ENCODE measurements at places on chromosomes 2 and 18.

DNA sequence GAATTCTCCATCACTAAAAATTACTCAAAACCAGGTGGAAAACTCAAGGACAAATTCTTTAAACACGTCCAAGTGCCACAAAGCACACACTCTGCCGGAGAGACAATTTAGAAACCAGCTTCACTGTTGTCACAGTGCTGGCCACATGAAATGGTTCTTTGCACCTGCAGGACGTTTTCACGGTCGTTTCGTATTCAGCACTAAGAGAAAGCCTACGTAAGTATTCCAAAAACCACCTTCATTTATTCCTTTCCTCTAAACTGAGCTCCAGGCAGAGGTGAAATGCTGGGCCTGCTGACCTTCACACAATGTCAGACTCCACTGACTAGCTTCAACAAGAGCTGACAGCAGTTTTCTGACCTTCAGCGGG lies 680 bp downstream of the ATP5F1A start:
- no peak for DNase-seq

DNA sequence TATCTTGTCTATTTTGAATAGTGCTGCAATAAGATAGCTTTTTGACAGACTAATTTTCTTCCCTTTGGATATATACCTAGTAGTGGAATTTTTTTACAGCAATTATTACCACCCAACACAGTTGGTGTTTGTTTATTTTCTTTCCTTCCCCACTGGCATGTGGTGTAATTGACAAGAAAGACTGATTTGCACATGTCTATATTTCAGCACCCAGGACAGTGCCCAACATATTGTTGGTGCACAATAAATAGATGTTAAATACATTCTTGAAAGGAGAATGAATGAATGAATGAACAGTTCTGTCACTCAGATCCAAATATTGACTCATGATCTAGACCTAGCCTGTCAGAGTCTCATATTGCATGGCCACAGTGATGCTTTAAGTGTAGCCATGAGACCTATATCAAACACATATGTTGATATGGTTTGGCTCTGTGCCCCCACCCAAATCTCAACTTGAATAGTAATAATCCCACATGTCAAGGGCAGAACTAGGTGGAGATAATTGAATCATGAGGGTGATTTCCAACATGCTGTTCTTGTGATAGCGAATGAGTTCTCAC lies 538.2 kb downstream of the NYAP2 start:
- no peak for DNase-seq

- DNase-seq, result no peak
Observed at GRCh38 chr18:57627488-57627887, 5.9 kb upstream of the NARS1 start.

DNA sequence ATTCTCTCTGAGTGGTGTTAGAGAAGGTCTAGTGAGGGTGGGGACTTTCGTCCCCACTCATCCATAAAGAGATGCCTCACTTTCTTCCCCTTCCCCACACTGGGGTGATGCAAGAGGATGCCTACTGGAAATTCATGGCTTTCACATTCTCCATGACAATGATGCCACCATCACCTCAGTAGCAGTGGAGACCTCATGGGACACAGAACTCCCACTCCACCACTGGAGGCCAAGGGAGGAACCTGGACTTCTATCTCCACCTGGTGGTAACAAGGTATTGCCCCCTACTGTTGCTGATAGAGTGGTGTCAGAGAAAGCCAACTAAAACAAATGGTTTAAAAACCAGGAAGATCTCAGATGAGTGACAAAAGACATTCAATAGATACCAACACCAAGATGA lies 110.9 kb downstream of the INHBB start:
- no peak for DNase-seq

DNA sequence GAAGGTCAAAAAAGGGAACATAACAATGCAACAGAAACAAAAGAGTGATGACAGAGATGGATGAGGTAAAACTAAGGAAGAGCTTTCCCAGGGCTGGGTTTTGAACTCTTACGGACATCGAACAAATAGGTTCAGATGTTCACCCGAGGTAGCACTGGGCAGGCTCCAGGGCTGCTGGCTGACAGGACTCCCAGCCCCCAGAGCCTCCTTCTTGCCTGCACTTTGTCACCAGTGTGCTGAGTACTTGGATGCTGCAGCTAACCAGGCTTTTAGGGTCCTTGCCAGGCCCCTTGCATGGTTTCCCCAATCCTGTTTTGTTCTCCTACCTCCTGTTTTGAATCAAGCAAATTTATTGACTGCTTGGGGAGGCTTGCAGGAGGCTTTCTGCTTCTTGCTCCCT lies 322.9 kb downstream of the DYSF start:
- no peak for DNase-seq

DNA sequence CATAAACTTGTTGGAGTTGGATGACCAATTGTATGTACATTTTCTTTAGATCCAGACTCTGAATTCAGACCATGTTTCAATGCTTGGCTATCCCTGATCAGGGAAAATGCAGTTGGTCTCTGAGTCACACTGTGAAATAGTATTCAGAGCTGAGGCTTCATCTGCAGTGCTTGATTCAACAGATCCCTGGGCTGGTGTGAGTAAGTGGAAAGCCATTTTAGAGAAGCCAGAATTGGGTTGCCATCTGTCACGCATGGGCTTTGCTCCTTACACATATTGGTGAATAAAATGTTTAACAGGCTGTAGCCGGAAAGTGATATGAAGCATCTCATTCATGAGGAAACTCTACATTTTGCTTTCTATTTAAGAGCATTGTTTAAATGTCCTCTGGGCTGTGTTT lies 50.0 kb upstream of the ACYP2 start:
- DNase-seq, result no peak

- no peak for DNase-seq
Observed at GRCh38 chr2:173386738-173387065, 32.0 kb downstream of the CDCA7 start.

DNA sequence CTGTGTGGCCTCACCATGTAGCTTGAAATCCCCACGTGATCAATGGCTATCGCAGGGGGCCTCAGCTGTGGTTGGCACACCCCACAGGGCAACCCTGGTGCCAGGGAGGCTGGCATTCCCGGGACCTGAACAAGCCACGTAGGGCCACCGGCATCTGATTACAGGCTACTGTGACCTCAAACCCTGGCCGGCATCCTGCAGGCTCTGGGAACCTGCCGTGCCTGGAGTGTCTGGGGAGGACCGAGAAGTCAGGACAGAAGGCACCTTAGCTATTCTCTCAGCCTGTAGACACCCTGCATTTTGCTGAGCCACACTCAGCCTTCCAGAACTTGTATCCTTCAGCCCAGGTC lies 213.0 kb downstream of the GLI2 start:
- DNase-seq, result no peak

DNA sequence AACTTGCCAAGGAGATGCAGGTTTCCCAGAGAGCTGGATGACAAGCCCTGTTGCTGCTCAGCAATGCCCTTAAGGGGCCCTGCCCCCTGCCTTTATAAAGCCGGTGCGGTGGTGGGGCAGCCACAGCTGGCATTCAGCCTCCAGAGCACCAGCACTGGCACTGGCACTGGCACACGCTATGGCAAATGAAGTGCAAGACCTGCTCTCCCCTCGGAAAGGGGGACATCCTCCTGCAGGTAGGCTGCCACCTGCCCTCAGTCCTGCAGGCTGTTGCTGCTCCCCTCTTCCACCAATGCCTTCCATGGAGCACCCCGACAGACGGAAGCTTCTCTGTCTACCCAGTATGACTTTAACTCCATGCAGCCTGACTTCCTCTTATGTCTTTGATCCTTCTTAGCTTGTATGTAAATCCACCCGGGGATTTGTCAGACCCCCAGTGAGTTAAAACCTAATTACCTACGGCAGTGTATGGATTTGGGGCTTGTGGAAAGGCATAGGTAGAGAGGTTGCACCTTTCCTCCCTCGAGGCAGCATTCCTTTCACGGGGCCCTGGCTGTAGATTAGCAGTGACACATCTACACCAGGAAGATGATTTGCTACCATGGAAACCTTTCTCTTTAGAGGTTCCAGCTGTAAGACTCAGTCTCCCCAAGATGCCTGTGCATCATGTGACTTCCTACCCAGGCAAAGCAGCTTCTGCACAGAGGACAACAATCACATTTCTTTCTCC lies at the start of gene DAPL1:
TSS of gene DAPL1 (plus strand) at position 123 of the 730 bp plus-strand sequence. CDS start at position 179, 56 bp downstream.
- DNase-seq, result no peak

GRCh38 chr2:75003773-75004172 lies 45.3 kb downstream of the POLE4 start:
- no peak for DNase-seq

- DNase-seq, result no peak
Observed at GRCh38 chr2:189633392-189633811, 27.9 kb upstream of the ASNSD1 start.

DNA sequence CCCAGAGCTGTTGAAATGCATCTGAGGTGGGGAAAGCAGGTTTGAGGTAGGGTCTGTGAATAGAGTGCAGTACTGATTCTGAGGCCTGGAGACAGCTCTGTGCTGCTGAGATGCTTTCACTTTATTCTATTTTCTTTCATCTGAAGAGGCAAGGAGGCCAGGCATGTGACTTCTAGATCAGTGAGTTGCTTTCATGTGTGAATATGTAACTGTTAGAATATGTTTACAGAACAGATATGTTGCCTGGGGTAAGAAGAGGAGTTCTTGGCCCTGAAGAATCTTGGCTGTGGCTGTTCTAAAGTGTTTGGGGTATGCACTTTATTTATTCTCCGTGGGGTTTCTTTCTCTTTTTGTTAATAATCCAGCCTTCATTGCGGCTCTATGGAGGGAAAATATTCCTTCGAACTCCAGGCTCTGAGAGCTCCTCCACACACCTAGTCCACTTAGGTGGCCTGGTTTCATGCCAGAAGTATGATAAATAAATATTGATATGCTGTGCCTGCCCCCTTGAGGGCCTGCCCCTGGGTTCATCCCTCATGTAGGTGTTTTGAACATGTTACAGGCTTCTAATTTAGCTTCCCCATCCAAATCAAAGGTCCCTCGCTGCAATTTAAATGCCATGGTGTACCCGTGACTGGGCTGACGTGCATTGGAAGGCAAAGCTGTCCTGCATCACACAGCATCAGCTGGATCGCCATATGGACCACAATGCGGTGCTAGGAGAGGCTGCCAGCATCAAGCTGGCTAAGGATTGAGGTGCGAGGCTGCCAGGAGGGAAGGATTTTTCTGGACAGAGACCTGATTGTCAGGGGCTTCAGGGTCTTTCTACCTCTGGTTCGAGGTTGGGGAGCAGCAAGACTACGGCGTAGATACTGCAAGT lies 102.9 kb downstream of the PRKCE start:
- DNase-seq, result no peak

DNA sequence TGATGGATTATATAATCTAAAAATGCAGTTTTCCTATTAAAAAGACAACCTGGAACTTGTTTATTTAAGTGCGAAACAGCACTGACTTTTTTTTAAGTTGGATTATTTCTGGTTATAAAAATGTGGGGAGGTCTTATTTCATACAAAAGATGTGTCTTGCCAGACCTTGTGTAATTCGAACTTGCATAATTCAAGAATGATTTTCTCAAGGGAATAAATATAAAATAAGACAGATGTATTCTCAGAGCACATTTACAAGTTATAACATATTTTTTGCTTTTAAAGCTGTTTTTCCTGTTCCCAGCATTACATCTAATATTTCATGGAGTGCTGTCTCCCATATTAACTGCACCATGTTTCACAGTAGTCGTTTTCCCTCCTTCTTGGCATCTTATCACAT lies 263.1 kb downstream of the CDH20 start:
- DNase-seq, result no peak

DNA sequence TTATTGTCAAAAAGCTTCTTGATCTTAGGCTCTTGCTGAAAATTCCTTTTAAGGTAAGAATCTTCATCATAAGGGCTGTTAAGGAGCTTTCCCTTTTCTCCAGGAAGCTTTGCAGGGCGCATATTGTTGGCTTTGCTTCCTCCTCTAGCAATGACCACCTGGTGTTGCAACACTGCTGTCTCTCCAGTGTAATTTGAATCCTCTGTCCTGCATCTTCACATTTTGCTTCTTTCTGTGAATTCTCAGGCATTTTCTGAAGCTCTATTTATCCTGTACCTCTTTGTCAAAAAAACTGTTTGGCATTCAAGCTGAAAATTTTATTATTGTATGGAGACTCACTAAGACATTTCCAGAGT lies 533.1 kb upstream of the CHAC2 start:
- no peak for DNase-seq

GRCh38 chr2:40827392-40827791 lies 375.5 kb upstream of the SLC8A1 start:
- no peak for DNase-seq

DNA sequence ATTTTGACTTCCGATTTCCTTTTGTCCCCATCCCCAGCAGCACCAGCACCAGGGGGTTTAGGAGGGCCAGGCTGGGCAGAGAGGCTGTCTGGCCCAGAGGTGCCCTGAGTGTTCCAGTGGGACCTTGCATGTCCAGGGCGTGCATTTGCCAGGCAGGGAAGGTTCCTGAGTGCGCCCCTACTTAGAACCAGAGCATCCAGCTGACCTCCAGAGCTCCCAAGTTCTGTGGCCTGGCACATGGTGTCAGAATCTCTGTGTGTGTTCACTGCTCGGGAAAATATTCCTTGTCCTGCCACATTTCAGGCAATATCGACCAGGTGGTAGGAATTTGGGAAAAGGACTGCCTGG lies 5.5 kb downstream of the SIX3 start:
- no peak for DNase-seq

DNA sequence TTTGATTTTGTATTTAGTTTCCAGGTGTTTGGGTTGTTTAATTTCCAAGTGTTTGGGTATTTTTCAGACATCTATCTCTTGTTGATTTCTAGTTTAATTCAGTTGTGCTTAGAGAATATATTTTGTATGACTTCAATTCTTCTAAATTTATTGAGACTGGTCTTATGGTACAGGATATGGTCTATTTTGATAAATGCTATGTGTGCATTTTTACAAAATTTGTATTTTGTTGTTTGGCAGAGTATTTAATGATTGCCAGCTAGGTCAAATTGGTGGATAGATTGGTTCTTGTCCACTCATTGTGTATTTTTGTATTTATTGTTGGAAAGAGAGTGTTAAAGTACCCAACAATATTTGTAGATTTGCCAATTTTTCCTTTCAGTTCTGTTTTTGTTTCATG lies 23.7 kb upstream of the LAMA1 start:
- no peak for DNase-seq

DNA sequence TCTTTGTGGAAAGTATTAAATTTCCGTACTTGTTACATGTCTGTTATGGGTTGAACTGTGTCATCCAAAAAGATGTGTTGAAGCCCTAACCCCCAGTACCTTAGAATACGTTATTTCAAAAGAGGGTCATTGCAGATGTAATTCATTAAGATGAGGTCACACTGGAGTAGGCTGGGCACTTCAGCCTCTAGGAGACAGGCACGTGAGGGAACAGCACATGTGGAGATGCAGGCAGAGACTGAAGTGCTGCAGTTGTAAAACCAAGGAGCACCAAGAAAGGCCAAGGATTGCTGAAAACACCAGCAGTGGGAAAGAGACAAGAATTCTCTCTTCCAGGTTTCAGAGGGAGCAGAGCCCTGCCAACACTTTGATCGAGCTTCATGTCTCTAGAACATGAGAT lies 4.6 kb upstream of the RHBDD1 start:
- DNase-seq, result no peak

- no peak for DNase-seq
Observed at GRCh38 chr2:45585267-45585861, 25.7 kb downstream of the SRBD1 start.

DNA sequence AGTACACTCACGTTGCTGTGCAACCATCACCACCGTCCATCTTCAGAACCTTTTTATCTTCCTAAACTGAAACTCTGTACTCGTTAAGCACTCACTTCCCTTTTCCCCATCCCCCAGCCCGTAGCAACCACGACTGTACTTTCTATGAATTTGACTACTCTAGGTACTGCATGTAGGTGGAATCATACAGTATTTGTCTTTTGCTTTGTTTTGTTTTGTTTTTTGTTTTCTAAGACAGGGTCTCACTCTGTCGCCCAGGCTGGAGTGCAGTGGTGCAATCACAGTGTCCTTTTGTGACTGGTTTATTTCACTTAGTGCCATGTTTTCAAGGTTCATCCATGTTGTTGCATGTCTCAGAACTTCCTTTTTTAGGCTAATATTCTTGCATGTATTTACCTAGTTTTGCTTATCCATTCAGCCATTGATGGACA lies 7.0 kb upstream of the TYMS start:
- no peak for DNase-seq
